Astrocyte of the spinal cord (primary cell): ENCODE measurements at places on chromosomes 7 and 10.

- no peak for DNase-seq
Observed at GRCh38 chr10:59562126-59562525, 147.5 kb downstream of the SLC16A9 start.

- DNase-seq: no peak
Observed at GRCh38 chr10:102965311-102965851, 47.3 kb downstream of the CNNM2 start.

DNA sequence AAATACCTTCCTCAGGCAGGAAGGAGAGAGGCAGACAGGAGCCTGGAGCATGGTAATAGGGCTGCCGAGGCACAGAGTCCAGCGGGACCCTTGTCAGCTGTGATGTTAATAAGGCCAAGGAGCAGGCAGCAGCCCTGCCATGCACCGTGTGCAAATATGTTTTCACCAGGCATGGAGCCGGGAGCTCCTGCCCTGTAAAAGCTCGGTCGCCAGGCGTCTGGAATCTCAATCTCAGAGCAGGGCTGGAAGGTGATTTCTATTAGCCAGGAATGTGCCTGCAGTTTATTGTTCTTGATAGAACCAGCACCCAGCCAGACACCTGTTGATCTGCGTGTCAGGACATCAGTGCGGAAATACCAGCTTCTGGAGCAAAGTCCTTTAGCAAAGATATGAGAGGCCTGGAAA, 469.8 kb downstream of the GLRX3 start:
- DNase-seq: no peak

DNA sequence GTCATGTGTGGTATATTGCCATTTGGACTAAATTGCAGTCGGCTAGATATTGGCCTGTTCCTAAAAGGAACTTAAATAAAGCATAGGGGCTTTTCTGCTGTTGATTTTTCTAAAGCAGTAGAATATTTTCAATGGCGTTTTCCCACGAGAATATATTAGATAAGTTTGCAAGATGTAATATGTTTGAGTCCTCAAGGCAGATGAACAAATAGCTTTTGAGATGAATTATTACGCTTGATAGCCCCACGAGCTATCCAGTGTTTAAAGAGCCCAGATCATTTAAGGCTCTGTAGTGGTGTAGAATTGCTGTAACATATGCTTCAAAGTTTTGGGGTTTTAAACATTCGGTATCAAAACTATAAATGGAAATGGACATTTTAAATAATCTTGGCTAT, 2.9 kb downstream of the CELF2 start:
- DNase-seq: no peak

DNA sequence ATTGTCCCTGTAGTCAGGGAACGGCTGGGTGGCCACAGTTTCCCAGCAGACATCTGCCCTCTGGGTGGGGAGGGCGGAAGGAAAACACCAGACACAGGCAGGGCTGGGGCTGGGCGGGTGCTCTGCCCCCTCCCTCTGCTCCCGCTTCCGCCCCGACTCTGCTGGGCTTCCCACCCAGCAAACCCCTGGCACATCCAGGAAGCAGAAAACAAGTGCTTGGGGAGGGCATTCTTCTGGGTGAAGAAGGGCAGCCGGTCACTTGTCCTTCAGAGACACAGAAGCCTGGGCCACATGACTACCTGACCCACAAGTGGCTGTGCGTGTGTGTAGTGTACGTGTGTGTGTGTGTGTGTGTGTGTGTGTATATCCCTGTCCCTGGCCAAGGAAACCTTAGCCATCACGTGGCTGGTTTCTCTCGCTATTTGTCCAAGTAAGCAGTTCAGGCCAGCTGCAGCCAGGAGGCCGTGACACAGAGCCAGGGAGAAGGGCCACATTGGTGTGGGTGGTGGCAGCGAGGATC, 77.9 kb downstream of the ZMIZ1 start:
- no peak for DNase-seq

GRCh38 chr10:75107756-75108683, 3.4 kb upstream of the SAMD8 start:
- DNase-seq: no peak

- DNase-seq: peak; percentile 54
Observed at GRCh38 chr7:128697302-128697905, 25.3 kb downstream of the GARIN1A start.

DNA sequence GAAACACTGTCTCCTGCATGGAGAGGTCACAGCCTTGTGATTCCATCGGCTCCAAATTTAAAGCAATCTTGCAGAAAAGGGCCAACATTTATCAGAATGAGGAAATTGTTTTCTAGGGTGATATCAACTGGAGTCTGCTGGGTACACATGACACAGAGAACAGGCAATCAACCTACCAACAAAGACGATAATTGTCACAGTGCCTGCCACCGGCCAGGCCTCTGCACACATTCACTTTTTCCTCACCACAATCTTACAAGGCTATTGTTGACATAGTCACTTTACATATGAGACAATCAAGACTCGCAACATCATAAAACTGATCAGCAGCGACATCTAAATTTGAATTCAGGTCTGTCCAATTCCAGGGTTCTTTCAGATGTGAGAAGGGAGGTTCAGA, 189.4 kb downstream of the KCNMA1 start:
- no peak for DNase-seq

- no peak for DNase-seq
Observed at GRCh38 chr7:43703573-43703972, 25.8 kb downstream of the COA1 start.

- no peak for DNase-seq
Observed at GRCh38 chr7:133702078-133702477, 425.1 kb upstream of the LRGUK start.

- no peak for DNase-seq
Observed at GRCh38 chr7:72805526-72806494, 22.2 kb downstream of the TYW1B start.

DNA sequence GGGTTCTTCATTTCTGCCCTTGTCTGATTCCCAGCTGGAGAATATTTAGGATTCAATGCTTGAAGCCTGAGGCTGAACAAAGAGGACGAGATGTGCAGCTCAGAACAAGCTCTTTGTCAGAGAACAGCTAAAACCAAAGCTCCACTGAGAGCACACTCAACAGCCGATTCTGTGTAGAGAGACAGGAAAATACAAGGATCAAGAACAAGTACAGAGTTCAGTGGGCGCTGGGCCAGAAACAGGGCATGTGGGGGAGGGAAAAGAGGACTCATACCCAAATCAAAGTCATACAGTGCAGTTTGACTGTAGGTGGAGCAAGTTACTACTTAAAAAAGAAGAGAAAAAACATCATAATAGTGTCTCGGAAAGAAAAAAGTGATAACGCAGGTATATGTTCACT, at the start of gene AGMO:
TSS of gene AGMO (minus strand) at position 181 of the 400 bp plus-strand sequence.
- DNase-seq: peak; percentile 41

DNA sequence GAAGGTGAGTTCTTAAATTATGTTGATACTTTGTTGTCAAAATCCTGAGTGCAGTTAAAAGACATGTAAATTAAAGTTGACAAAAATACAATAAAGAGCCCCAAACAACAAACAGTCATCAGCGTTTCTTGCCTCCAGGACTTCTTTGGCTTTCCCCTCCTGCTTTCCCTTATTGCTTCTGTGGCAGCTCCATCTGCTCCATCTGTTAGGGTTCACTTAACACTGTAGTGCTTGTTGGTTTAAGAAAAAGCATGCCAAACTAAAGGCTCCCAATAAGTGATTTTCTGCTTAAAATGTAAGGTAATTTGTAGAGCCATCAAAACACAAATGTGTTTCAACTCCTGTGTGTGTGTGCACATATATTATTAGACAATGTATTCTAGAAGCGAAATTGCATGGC, 254.3 kb upstream of the GNAI1 start:
- DNase-seq: no peak

- no peak for DNase-seq
Observed at GRCh38 chr10:132510174-132510611, 27.4 kb upstream of the INPP5A start.

- DNase-seq: peak; percentile 92
Observed at GRCh38 chr7:80284855-80285254, 150.2 kb downstream of the GNAI1 start.

DNA sequence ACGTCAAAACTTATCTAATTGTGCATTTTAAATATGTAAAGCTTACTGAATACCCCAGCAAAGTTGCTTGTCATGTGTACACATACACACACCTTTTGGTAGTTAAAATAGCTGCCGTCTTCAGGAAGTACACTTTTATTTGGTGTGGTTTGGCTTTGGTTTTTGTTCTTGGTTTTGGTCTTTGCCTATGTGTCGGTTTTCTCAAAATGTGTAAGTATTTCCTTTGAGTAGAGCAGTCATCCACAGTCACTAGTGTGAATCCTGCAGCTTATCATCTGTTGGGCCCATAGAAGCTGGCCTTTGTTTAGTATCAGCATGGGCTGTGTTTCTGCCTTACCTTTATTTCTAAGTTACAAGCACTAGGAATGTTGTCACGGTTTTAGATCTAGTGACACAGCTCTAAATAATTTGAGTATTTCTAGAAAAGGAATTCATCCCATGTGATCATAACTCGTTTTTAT, 35.3 kb downstream of the NET1 start:
- DNase-seq: no peak

DNA sequence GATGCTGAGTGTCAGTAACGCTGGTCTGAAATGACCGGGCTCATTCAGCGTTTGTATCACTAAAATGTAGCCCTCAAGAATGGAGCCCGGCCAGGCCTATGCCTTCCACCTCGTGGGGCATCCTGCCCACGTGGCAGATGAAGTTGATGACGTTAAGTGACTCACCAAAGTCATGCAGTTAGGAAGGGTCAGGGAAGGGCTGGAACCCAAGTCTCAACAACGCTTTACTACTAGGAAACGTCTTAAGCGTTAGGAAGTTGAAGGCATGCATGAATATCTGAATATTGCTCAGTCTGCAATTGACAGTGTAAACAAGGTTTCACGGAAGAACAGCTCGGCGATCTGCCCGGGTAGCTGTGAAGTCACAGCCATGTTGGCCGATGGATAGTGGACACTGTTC, 14.0 kb upstream of the UBE3C start:
- DNase-seq: no peak

DNA sequence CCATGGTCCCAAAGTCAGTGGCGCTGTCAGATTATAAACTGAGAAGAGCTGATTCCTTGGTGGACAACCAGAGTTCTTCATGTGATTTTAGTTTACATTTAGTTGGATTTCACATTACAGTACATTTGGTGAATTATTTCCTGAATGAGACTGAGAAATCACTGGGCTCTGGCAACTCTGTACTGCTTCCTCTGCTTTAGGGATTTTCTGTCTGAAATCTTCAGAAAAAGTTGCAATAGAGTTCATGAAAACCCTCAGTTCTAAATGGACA, 242.6 kb downstream of the BICC1 start:
- DNase-seq: no peak

DNA sequence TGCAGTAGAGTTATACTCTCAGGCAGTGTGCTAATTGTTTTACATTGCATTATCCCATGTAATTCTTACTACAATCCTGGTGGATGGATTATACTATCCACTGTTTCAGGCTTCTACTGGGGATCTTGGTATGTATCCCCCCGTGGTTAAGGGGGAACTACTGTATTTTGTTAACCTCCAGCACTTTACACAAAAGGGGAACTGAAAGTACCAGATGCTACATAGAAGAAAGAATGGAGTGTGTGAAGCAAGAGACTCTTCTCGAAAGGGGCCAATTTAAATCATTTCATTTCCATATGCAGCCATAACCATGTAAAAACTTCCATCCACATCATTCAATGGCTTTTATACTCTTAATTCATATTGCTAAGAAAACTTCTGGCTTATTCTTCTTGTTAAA, 69.4 kb downstream of the C1GALT1 start:
- no peak for DNase-seq

- DNase-seq: no peak
Observed at GRCh38 chr10:88385601-88386203, 197.4 kb downstream of the RNLS start.

GRCh38 chr10:88670497-88670896, 6.3 kb downstream of the LIPF start:
- no peak for DNase-seq

GRCh38 chr7:121024611-121025010, 36.1 kb downstream of the CPED1 start:
- no peak for DNase-seq

DNA sequence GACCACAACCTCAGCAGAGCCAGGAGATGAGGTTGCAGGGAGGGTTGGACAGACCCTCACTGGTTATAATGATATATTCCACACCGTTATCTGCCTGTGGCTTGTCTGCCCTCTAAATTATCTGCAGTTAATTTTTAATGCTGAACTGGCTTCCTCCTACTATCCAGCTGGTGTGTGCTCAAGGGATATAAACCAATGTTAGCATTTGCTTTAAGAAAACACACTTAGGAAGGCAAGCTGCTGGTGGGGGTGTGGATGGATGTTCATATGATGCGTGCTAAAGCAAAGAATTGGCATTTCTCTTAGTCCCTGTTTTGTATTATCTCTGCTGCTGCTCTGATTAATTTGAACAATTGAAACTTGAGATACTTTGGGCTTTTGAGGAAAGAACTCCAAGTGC, 132.2 kb upstream of the NPVF start:
- no peak for DNase-seq

DNA sequence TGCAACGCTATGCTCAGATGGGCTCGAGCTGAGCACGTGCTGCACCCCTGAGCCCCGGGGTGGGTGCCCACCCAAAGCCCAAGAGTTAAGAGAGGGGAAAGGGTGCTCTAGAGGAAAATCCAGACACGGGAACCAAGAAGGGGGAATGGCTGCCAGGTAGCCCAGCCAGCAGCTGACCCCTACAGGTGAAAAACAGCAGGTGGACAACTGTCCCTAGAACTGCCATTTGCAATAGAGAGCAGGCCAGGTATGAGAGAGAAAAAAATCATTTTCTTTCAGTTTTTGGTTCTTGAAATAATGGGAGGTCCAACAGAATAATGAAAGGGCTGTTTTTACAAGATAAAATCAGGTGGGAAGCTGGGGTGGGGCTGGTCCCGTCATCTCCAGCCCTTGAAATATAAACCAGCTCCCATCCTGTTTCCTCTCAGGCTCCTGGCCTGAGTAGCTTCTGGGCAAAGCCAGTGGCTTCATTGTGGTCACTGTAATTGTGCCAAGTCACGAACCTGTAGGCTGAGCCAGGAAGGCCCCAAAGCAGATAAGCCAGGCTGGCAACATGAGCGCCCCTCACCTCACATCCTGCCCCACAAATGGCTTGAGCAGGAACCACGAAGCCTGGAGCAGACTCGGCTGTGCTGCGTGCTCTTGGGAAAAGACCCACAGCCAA, 257.8 kb downstream of the SNX10 start:
- DNase-seq: no peak

- no peak for DNase-seq
Observed at GRCh38 chr7:81534996-81535395, 234.9 kb downstream of the HGF start.

DNA sequence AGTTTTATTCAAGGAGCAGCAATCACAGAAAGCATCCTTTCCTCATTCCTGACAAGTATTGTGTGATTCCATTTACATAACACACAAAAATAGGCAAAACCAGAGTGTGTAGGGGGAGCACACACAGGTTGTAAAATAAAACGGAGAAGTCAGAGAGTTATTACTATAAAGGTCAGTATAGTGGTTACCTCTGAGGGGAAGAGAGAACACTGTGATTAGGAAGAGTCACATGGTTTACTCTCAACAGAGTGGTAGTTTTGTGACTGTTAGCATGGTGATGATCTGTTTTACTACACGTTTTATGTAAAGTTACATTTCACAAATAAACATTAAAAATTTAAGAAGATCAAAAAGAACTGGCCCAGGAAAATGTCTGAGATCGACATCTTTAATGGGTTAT, 74.6 kb downstream of the VPS41 start:
- no peak for DNase-seq
